ENCODE measurements at places on chromosomes 4 and X.

DNA sequence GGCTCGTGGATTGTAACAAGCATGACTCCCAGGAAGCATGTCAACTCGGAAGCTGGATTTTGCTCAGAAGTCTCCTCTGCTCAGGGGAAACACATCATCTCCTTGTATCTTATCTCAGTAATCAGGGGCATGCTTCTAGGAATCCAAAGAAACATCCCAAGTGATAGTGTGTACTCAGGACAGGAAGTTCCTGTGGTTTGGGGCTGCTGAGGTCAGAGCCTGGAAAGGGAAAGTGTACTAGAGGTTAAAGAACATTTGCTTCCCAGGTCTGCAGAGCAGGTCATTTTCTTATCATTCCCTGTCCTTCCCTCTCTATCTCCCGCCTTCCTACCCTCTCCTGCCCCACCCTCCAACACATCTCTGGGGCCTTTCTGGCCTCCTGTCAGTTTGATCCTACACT lies 38.8 kb downstream of the SLC34A2 start:
- DNase-seq, result no peak

GRCh38 chr4:31239886-31240285 lies 519.7 kb downstream of the PCDH7 start:
- no peak for DNase-seq

GRCh38 chrX:51931566-51932150 lies 38.2 kb downstream of the MAGED1 start:
- DNase-seq, result no peak

GRCh38 chrX:11478911-11479310 lies 185.7 kb downstream of the AMELX start:
- DNase-seq, result no peak

- no peak for DNase-seq
Measured at GRCh38 chrX:7059214-7059838, 88.2 kb upstream of the STS start.

- no peak for DNase-seq
Measured at GRCh38 chrX:148784137-148784536, 283.7 kb downstream of the AFF2 start.

DNA sequence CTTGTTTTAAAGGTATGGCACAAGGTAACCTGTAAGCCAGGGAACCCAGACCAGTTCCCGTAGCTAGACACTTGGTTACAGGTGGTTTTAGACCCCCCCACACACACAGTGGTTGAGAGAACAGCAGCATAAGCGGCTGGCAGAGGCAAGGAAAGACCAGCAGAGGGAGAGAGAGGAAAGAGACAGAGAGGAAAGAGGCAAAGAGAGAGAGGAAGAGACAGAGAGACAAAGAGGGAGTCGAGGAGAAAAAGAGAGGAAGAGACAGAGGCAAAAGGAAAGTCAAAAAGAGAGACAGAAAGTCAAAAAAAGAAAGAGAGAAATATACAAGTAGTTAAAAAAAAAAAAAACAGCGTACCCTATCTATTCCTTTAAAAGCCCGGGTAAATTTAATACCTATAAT lies 19.5 kb upstream of the PCSK1N start:
- DNase-seq, result no peak

DNA sequence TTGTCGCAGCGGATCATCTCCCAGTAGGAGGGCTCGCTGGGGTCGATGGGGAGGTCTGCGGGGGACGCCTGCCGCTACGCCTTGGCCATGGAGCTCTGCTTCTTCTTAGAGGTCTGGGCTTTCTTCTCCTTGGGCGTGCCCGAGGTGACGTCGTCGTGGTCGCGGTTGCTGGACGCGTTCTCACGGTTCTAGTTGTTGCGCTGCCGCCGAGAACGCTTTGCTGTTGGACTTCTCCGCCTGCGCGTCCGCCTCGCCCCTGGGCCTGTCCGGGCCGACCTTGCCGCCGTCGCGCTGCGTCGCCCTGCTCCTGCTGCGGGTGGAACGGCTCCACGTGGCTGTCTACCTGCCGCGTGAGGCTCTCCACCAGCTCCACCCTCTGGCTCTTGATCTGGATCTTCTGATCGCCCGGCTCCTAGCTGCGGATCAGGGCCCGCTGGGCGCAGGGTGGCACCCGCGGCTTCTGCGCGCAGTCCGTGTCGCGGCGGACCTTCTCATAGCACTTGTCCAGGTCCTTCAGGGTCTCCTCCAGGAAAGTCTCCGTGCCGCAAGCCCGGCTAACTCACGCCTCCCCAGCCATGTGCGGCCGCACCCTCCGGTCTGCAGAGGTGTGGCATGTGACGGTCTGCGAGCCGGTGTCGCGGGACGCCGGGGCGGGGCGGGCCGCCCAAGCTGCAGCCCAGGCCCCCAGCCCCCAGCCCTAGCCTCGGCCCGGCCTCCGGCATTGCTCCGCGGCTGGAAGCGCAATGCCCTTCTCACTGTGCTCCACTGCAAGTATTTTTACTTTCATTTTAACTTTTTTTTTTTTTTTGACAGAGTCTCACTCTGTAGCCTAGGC lies 40.5 kb upstream of the OGT start:
- DNase-seq, result no peak

DNA sequence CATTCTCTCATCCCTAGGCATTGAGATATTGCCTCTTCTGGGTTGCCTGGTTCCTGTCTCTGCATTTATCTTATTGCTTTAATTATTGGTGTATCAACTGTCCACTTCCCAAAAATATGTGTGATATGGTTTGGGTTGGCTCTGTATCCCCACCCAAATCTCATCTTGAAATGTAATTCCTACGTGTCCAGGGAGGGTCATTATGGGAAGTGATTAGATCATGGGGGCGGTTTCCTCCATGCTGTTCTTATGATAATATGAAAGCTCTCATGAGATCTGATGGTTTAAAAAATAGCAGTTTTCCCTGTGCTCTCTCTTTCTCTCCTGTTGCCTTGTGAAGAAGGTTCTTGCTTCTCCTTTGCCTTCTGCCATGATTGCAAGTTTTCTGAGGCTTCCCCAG lies 308.3 kb upstream of the HS3ST1 start:
- no peak for DNase-seq

DNA sequence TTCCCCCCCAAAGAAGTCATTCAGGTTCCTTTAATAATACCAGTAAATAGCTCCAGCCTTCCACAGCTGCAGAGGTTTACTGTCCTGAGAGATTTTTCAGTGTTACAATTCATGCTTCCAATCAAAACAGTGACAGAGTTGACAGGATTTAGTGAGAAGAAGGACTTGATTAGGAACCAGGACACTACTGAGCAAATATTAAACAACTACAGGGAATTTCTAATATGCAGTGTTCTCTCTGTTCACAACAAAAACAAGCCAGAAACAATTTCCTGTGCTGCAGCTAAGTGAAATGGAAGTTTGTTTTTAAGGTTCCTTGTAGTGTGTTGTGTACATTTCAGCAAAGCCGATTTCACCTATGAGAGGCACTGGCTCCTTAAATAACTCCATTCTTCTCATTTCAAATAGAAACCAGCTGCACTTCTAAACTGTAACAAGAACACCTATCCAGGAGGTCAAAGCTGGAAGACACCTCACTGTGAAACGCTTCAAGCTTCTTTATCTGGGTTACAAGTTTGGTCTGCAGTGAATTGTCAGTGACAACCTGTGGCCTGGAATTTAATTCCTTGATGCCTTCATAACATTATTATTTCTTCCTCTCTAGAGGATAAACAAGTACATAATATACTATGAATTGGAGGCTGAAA lies 149.3 kb downstream of the RASL11B start:
- DNase-seq, result no peak

DNA sequence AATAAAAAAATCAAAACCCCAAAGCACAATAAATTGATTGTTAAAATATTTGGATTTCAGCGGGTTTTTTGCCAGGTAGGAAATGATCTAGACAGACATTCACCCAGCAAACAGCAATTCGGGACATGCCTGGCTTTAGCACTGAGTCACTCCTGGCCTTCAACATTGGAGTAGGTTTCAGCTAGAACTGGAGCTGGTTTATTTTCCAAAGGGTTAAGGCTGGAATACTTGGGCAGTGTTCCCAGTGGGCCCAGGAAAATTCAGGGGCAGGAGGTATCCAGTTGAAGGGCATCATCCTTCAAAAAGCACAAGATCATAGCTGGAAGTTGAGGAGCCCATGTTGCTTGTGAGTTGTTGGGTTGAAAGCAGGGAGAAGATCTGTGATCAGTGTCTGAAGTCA lies 41.0 kb downstream of the TXLNG start:
- DNase-seq, result no peak

- DNase-seq, result no peak
Measured at GRCh38 chr4:81355136-81355535, 116.6 kb downstream of the RASGEF1B start.

DNA sequence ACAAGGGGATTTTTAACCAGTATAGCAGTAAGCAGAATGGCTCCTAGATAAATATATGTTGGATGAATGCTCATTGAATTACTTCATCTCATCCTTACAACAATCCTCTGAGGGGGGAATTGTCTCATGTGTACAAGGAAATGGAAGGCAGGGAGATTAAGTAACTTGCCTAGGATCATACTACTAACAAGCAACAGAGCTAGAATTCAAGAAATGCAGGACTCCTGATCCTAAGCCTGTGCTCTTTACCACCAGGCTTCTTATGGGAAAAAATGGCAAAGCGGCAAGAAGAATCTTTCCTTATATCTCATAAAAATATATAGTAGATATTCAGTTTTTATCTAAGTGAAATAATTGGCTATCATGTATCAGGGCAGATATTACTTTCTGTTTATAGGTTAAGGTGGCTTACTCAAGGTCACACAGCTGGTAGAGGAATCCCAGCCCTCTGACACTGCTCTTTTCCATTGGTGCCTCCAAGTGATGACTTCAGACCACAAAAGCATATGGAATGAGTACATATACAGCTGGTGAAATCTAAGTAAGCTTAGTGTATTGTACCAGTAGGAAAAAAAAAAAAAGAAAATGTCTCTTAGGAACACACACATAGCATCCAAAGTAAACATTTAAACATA lies 2.1 kb downstream of the ABHD18 start:
- DNase-seq, result no peak
